ENCODE measurements at places on chromosomes 2 and 18.

GRCh38 chr2:1366546-1367134, 46.6 kb upstream of the TPO start:
- DNase-seq: no peak

DNA sequence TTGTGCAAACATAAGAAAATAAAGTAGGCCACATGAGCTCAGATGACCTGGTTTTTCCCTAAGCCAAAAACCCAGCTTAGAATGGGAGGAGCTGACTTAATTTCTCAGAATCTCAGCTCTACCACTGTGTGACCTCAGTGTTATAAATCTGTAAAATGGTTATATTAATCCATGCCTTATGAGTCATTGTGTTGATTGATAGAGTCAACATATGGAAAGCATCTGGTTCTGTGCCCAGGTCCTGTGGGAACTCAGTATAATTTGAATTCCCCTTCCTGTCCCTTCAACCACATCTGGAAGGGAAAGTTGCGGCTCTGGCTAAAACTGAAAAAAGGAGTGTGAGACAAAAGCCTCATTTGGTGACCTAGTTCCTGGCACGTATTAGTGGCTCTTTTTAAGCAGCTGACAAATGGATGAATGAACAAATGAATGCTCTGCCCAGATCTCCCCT, 25.7 kb downstream of the TMEM177 start:
- no peak for DNase-seq

DNA sequence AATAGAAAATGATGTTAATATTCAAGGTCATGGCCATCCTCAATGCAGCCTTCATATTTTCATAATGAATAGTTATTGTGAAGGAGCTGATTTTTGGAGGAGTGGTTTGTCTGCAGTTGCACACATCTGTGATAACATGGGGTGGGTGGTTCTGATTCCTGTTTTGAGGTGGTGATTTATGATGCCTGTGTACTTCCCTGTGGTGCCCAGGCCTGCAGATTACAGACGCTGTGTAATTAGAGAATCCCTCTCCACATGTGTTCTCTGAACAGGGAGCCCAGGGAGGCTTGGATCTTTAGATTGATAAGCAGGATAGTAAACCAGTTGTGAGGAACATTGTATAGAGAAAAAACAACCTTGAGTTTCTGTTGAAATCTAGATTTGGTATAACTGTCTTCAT, 117.5 kb downstream of the AGAP1 start:
- DNase-seq: no peak

DNA sequence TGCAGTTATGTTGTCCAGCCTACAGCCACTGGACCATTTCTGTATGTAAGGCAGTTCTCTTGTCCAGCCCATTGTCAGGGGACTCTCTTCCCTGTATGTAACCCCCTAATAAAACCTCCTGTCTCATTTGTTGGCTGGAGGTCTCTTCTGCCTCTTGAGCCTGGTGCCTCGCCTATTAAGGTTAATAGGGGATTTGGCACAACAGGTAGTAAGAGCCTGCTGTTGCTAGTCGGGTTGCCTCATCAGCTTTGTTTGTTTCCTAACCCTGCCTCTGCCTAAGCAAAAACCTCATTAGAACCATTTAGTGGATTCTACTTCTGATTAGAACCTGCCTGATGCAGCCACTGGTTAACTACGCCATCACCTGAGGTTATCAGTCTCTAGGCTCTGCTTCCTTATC, 62.2 kb upstream of the STPG4 start:
- DNase-seq: no peak

DNA sequence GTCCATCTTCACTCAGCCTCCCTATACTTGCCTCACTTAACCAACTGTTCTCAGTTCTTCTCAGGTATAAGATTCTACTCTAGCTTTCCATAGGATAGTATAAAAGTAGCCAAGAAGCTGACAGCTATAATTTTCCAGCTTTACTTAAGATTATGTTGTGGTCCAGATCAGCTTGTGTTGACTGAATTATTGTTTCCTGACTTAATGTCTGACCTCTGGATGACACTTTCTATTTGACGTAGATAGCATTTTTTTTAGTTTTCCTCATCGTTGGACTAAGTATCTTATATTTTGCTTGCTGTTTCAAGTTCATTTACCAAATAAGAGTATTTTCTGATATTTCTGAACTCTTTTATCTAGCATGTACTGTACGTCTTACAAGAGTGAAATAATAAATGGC, 1272.5 kb upstream of the CDH2 start:
- DNase-seq: no peak

GRCh38 chr2:85812094-85812735, 58.4 kb downstream of the ATOH8 start:
- DNase-seq: no peak

GRCh38 chr2:216498070-216498378, 620 bp upstream of the RPL37A start:
- DNase-seq: no peak

DNA sequence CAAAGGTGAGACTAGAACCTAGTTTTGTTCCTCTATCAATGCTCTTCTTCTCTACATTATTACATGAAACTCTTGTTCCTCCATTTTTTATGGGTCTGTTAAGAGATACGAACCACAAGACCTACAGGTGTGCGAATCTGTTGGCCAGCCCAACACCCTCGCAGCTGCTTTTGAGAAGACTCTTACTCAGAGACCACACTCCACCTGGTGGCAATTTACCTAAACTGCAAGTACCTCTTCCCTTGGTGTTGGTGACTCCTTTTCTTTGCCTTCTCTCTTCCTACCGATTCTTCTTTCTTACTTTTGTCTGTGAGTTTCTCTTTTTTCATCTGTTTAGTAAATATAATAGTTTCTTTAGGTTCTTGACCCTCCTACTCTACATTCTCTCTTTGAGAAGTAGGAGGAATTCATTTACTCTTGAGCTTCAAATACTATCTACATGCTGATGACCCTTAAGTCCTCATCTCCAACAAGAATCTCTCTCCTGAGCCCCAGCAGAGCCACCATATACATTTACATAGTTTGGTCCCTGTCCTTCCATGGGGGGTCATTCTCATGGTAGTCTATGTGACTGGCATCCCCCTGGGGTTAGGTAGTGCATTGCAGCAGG, 81.8 kb upstream of the GAREM1 start:
- DNase-seq: peak; percentile 22

DNA sequence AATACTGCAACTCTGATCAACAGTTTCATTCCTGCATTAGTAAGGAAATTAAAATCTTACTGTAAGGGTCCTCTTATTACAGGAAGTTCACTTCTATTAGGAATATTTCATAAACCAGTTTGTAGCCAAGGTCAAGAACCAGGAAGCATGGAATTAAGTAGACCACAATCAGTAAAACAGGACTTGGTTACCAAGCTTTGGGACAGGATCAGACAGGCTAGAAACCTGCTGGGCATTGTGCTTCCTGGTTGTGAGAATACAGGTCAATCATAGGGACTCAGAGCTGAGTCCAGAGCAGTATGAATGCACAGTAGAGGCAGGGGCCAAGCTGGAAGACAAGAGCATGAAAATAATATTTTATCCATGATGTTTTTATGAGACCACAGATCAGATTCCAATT, 248.0 kb downstream of the IKZF2 start:
- no peak for DNase-seq

- no peak for DNase-seq
Observed at GRCh38 chr2:95539836-95540235, 52.0 kb upstream of the TRIM43 start.

DNA sequence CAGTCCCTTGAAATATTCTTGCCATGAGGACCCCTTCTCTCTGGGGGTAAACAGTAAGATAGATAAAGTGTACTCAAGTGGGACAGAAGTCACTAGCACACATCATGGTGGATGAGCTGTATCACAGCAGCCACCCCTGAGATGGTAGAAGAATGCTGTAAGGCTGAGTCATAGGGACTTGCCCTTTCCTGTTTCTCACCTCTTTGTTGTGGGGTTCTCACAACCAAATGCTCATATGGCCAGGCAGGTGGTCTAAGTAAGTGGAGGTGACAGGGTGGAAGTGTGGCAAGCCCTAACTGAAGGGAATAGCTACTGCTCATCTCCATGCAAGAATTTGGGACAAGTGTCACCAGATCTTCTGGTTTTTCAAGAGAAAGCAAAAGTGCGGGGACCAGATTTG, 202.7 kb upstream of the SLC14A2 start:
- no peak for DNase-seq

DNA sequence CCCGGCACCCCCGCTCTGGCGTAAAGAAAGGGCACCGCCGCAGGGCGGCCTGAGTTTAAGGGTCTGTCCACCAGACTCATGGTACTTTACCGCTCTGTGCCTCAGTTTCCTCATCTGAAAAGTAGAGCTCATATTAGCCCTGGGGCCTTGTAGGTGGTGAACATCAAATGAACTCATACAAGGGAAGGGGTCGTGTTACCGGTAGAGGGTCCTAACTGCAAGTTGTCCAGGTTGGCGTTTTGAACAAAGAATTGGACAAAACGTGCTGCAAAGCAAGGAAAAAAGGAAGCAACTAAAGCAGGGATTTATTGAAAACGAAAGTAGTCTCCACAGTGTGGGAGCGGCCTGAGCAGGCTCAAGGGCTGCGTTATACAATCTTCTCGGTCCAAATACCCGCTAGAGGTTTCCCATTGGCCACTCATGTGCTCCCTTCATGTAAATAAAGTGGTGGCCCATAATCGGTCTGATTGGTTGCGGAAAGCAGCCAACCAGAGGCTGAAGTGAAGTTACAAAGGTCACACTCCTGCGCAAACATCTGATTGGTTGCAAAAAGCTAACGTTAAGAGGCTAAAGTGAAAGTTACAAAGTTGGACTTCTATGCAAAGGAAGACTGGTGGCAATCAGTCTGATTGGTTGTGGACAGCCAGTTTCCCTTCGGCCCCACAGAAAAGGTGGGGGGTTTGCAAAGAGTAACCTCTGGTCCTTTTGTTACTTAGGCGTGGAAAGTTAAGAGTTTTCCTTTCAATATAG, 80.7 kb upstream of the LDLRAD4 start:
- DNase-seq: peak; percentile 25

DNA sequence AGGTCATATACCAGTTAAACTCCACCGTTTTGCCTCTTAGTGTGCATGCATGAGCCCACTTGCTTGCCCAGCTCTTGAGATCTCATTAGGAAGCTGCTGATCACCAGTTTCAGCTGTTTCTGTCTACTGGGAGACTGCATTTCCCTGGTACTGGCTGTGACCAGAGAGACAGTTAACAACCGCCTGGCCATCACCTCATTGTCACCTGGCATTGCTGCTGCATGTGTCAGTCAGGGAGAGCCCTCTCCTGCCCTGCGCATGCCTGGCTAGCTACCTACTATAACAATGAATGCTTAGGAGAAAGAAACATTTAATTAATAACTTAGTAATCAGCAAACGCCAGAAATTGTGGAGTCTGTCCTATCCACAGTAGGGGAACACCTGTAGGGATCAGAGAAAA, 265.8 kb upstream of the CYRIA start:
- DNase-seq: no peak

GRCh38 chr2:151029406-151030157, 232.1 kb downstream of the RBM43 start:
- no peak for DNase-seq

GRCh38 chr18:47908592-47908991, 21.9 kb downstream of the SMAD2 start:
- DNase-seq: no peak

DNA sequence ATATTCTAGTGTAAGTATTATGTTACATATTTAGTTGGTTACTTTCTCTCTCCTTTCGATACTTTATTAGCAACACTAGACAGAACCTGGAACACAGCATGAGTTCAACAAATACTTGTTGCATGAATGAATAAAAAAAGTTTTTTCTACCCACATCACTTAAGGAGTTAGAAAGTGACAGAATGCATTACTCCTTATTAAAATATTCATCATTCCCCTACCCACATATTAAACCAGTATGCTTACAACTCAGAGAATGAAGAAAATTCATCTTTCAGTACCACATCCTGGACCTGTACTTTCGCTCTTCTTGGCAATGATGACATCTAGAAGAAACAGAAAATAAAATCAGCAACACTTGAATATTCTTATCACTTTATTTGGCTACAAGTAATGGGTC, 6.0 kb downstream of the SRBD1 start:
- DNase-seq: no peak

DNA sequence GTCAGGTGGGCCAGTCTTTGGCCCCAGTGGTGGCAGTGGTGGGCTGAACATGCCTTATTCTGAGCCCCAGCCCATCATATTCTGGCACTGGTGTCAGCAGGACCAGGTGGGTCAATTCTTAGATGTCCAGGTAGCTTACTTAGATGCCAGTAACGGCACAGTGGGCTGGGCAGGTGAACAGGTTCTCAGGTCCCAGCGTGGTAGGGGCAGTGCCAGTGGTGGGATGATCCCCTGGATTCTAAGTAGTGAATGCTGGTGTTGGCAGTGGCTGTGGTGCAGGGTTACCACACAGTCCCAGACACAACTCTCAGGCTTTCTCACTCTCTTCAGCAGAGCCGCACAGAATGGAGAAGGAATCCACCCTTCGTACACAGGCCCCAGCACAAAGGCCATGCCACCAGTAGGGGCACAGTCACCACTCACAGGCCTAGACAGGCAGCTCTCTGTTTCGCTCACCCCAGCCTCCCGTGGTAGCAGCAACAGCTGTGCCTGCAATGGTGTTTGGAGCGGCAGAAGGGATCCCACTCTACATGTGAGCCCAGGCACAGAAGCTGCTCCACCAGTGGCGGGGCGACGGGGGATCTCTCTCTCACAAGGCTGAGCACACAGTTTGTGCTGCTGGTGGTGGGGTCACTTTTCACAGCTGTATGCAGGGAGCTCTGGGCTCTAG, 97.3 kb downstream of the ANKRD12 start:
- DNase-seq: no peak

DNA sequence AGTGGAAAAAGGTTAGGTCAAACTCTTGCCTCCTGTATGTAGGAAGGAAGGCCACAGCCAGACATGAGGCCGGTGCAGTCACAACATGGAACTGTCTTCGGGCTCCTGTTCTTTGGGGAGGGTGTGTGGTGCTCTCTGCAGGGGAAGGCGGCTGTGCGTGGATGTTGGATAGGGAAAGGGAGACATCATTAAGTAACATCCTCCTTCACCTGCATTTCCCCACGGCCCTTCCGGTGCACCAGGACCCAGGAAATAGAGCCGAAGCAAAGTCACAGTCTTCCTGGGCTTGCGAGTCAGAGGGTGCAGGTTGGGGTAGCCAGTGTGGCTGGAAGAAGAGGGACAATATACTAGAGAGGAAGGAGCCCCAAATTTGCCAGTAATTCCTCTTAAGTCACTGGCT, 78.9 kb upstream of the SMAD7 start:
- DNase-seq: no peak

- no peak for DNase-seq
Observed at GRCh38 chr2:109683452-109683851, 69.3 kb downstream of the SOWAHC start.

DNA sequence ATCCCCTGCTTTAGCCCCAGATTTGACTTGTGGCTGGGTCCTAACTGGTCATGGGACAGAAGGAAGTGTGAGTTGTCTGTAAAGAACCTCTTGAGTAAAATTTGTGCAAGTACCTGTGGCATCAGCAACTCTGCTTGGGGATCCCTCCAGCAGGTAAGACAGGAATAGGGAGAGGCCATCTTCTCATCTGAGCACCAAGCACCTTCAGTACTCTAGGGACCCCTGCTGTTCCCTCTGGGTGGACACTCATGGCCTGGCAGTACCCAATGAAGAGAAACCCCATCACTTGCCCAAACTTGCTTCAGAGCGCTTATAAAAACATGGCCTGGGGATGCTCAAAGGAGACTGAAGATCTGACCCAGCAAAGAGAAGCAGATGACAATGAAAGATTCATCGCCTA, 297.8 kb downstream of the SP3 start:
- DNase-seq: no peak
